ENCODE measurements at places on chromosomes 1 and 21.

- peak; percentile 52 for DNase-seq
Measured at GRCh38 chr21:16775076-16775475, 737.8 kb upstream of the CXADR start.

GRCh38 chr1:158013840-158014730 is 20.6 kb downstream of the KIRREL1 start:
- no peak for DNase-seq

- DNase-seq = no peak
Measured at GRCh38 chr21:46069719-46070279, 28.1 kb upstream of the COL6A2 start.

- no peak for DNase-seq
Measured at GRCh38 chr21:31416465-31416864, 72.4 kb upstream of the TIAM1 start.

GRCh38 chr1:37303884-37304574 is 170.4 kb upstream of the ZC3H12A start:
- DNase-seq = no peak

- no peak for DNase-seq
Measured at GRCh38 chr1:109878531-109879104, 32.0 kb upstream of the CSF1 start.
